Stimulated activated CD4-positive, alpha-beta T cell treated with anti-CD3 and anti-CD28 coated beads, Interleukin-2, amount 100 ng/mL, for 24 hours (primary cell): ENCODE measurements at places on chromosomes 6 and 20.

GRCh38 chr6:16839631-16840179 lies 78.4 kb upstream of the ATXN1 start:
- no peak for DNase-seq

DNA sequence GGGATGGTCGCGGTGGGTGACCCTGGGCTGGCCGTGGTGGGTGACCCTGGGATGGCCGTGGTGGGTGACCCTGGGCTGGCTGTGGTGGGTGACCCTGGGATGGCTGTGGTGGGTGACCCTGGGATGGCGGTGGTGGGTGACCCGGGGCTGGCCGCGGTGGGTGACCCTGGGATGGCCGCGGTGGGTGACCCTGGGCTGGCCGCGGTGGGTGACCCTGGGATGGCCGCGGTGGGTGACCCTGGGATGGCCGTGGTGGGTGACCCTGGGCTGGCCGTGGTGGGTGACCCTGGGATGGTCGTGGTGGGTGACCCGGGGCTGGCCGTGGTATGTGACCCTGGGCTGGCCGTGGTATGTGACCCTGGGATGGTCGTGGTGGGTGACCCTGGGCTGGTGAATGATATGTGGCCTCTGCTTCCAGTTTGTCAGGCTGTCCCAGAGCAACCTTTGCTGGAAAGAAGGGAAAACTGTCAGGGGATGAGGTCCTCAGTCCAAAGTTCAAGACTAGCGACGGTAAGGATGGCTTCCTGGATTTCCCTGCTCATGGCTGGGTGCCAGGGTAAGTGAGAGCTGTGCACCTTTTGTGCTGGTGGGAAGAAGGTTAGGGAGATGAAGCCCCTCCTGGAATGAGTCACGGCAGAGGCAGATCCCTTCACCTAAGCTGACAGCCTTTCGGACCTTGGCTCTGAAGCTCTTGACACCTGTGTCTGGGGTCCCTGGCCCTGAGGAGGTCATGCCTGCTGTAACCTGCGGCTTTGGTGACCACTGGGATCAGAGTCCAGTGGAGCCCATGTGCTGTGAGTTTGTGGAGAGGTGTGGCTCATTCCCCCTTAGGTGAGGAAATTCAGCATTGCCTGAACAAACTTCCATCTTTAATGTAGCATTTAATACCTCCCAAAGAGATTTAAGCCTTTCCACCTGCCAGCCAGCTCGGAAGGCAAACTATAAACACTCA lies 19.1 kb upstream of the PCMTD2 start:
- no peak for DNase-seq

DNA sequence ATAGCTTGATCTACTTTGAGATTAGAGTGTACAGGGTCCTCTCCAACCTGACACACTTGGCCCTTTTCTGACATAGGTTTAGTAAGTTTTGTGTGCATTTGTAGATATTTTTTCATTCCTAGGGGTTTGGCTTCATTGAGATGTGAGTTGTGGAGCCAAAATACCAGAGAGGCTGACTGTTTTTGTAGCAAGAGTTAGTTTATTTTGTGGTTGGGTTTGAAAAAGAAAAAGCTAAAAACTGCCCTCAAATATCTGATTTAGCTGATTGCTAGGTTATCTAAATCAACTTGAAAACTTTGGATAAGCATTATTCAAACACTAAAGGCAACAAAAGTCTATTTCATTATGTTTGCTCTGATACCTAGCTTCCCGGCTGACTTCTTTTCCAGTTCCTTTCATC lies 164.7 kb upstream of the CENPW start:
- DNase-seq = no peak

DNA sequence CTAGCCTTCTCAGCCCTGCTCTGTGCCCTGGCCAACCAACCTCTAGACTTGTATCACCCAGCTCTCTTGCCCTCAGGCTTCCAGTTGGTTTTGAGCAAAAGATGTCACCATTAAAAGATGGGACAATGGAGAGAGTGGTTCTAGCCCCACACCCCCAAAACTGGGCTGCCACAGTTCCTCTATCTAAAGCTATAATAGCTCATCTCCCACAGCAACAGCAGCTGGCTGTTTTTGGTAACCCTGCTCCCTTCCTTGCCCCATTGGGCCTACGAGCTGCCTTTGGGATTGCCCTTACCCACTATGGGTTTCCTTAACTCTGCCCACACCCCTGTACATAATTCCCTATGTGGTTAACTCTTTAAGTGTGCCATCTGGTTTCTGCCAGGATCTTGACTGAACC lies 7.6 kb upstream of the SRSF3 start:
- DNase-seq = no peak

DNA sequence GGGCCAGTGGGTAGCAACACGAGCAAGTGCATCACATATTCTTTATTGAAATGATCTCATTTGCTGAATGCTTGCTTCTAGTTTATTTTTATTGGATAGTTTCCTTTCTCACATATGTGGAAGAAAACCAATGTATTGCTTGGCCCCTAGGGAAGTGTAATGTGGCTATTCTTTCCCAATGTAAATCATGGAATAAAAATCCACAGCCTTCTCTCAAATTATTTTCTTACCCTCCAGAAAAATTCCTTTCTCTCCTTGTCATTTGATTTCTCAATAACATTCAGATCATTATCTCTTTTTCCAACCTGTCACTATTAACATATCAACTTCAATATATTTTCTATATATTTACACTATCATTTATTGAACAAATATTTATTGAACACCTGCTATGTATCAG lies 51.9 kb upstream of the PTPRK start:
- DNase-seq = no peak

DNA sequence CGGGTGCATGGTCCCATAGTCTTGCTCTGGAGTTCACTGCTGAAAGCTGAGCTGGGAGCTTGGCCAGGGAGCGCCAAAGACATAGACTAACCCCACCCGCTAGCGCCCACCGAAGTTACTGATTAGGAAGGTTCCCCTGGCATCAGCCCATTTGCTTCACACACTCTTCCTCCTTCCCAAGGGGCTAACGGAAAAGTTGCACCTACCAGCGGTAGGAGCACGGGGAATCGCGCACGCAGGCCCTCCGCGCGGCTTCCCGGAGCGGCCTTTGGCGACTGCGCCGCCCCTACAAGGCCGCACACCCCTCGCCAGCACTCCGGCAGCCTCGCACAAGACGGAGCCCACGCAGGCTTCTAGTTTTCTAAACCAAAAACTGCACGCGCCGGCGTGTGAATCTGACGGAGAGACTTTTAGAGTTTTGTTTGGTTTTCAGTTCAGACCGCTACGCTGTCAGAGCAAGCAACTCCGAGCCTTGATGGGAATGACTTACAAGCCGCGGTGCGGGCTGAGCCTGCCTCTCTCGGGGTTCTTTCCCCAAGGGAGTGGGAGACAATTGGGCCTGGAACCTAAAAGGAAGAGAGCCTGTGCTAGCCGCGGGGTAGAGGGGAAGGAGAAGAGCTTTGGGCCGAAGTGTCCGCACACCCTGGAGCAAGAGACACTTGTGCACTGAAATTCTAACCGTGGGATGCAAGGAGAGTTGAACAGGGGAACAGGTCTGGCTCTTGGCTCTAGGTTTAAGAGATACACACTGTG lies 891 bp upstream of the POU3F2 start:
- no peak for DNase-seq

GRCh38 chr20:33002087-33002808 lies 2.0 kb downstream of the SUN5 start:
- no peak for DNase-seq

DNA sequence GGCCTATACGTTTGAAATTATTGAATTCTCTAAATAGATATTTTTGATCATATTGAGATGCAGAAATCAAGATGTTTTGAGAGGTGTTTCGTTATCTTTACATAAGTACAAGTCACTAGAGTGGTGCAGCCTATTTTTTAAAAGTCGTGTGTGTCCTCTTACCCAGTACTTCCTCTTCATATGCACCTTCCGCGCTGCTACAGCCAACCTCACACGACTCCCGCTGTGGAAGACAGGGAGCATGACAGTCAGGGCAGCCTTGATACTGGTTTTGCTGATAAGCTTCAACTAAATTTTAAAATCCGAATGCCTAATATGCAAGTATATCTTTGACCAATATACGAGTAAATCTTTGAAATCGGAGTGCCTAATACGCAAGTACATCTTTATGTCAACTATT lies 16.3 kb downstream of the ROS1 start:
- no peak for DNase-seq

- no peak for DNase-seq
These were observed 233.5 kb downstream of the GMPR start for GRCh38 chr6:16471910-16472297.

DNA sequence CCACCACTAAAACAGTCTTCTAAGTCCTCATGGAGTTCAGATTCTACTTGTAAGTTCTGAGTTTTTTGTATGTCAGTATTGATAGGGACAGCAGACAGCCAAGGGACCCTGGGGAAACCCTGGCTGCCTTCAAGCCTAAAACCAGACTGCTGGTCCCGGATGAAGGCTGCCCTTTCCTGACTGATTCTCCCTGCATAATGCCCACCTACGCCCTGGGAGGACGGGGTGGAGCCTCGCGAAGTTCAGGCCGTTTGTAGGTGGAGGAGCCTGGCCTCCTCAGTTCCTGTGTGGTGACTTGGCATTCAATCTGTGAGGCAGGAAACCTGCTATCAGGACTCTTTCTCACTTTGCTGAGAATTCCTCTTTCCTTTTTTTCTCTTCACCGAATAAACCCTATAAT lies 120.3 kb upstream of the LGSN start:
- DNase-seq = no peak

DNA sequence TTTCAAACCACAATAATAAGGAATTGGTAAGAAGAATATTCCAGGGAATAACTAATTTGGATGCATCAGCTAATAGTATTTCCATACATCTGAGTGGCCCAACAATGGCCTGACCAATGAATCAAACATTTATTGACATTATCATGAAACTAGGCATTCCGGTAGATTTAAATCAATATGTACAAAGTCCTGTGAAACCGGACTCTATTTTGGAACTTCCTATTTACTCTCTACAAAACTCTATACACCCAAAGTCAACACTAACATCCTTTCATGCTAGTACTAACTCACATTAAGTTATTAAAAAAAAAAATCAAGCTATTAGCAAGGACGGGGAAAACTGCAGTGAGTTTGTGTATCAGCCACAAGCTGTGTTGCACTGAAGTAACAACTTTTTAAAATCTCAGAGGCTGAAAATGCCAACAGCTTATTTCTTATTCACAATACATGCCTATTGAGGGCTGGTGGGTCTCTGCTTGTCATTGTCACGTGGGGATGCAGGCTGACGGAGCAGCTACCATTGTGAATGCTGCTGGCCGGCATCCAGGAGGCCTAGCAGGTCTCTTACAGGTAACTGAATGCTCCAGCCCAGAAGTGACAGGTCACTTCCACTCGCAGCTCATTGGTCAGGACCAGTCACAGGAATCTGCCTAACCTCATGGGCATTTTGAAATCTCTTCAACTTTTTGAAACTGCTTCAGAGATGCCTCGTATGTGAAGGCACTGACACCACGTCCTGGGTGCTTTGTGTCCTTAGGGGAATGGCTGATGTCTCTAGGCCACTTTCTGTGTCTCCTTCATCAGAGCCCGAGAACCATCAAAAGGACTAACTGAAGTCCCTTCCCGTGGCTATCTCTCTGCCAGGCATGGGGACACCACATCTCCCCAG lies 76.3 kb downstream of the SLC22A23 start:
- DNase-seq = no peak
